ENCODE measurements at places on chromosomes 11 and 22. TPM values are rescaled to one million over a fixed set of nuclear protein-coding genes. Genes with fewer than 3 reads are reported as not detected.

- H3K4me3 ChIP-seq = no peak overlapping the region
- H3K27ac ChIP-seq = no peak overlapping the region
- H3K36me3 ChIP-seq = no peaks in the 10 kb centered on the region
- DNase-seq = no peak
- no peaks in the 10 kb centered on the region for H3K27me3 ChIP-seq
Measured at GRCh38 chr11:84890676-84891075, 736.5 kb downstream of the DLG2 start.

DNA sequence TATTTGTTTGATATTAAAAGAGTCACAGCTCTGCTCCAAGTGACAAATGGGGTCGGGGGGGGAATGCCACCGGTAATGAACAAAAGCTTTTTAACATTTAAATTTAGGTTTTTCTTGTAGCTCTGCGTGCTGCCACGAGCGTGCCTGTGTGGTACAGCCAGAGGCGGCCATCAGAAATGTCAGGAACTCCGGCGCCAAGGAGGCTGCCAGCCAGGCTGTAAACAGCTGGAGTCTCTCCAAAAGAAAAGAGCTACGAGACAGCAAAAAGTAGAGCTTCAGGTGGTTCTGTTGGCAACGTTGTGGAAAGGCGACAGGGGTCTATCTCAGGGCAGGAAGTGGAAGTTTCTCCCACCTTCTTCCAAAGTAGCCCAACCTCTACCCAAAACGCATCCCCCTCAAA lies 532.8 kb downstream of the OPCML start:
- peaks cover 14% of the 10 kb centered on the region for H3K27me3 ChIP-seq
- no peak for DNase-seq
- no peak overlapping the region for H3K4me3 ChIP-seq
- H3K4me1 ChIP-seq = no peaks in the 10 kb centered on the region
- H3K27ac ChIP-seq = no peak overlapping the region
- H3K36me3 ChIP-seq = no peaks in the 10 kb centered on the region

DNA sequence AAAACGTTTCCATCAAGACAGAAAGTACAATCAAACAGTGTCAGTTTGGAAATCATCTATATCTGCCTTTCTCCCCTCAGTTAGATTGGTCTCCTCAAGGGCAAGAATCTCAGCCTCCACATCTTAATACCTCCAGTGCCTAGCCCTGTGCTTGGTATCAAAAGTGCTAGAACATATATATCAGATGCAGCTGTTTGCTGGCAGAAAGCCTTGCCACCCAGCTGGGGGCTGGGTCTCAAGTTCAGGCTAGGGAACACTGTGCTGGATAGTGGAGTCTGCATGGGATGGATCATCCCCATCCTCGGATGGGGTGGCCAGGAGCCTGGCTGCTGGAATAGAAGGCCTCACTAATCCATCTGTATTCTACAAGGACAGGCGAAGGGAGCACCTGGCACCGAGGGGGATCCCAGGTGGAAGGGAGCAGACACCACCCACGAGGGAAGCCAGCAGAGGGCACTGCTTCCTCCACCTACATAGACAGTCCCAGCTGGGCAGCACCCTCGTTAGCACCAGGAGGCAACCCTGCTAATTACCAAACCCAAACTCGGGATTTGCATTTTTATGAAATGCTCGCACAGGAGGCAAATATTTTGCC lies 602.2 kb downstream of the BUD13 start:
- H3K36me3 ChIP-seq = no peaks in the 10 kb centered on the region
- H3K4me1 ChIP-seq = no peaks in the 10 kb centered on the region
- no peak for DNase-seq
- H3K27me3 ChIP-seq = no peaks in the 10 kb centered on the region
- H3K27ac ChIP-seq = no peak overlapping the region

DNA sequence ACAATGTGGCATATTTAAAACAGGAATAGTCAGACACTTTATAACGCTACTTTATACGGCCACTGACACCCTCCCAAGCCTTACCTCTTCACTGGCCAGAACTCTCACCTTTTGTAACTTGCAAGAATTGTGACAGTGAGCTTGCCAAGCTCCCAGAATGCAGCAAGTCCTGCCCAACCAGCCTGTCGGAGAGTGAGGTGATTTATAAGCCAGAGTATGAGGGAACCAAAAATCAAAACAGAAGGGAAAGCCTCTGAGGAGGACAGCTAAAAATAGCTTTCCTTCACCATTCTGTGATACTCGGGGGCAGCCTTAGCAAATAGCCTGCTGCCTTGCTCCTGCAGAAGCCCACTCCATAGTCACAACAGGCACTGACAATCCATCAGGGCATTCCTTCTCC lies 229.7 kb downstream of the FAM76B start:
- DNase-seq = no peak
- H3K36me3 ChIP-seq = no peaks in the 10 kb centered on the region
- H3K27me3 ChIP-seq = no peaks in the 10 kb centered on the region
- no peak overlapping the region for H3K27ac ChIP-seq
- H3K4me1 ChIP-seq = peaks cover 12% of the 10 kb centered on the region

AMOTL1 gene
- total RNA-seq = 114 TPM

PRG3 gene
- not detected for total RNA-seq

PLA2G6 gene
- 36.2 TPM for total RNA-seq

All from sigmoid colon (tissue), 7 donors.